Bronchial epithelial cell (primary cell): ENCODE measurements at places on chromosomes 13 and 19.

GRCh38 chr19:28640506-28640905 is 572.4 kb downstream of the UQCRFS1 start:
- DNase-seq, result no peak

DNA sequence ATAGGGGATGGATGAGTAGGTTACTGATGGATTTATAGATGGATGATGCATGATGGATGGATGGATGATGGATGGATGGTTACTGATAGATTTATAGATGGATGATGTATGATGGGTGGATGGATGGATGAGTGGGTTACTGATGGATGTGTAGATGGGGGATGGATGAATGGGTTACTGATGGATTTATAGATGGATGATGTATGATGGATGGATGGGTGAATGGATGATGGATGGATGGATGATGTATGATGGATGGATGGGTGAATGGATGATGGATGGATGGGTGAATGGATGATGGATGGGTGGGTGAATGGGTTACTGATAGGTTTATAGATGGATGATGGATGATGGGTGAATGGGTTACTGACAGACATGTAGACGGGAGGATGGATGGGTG is 6.3 kb upstream of the C2CD4C start:
- DNase-seq, result no peak

GRCh38 chr13:78183732-78184131 is 265.1 kb upstream of the EDNRB start:
- DNase-seq, result no peak

DNA sequence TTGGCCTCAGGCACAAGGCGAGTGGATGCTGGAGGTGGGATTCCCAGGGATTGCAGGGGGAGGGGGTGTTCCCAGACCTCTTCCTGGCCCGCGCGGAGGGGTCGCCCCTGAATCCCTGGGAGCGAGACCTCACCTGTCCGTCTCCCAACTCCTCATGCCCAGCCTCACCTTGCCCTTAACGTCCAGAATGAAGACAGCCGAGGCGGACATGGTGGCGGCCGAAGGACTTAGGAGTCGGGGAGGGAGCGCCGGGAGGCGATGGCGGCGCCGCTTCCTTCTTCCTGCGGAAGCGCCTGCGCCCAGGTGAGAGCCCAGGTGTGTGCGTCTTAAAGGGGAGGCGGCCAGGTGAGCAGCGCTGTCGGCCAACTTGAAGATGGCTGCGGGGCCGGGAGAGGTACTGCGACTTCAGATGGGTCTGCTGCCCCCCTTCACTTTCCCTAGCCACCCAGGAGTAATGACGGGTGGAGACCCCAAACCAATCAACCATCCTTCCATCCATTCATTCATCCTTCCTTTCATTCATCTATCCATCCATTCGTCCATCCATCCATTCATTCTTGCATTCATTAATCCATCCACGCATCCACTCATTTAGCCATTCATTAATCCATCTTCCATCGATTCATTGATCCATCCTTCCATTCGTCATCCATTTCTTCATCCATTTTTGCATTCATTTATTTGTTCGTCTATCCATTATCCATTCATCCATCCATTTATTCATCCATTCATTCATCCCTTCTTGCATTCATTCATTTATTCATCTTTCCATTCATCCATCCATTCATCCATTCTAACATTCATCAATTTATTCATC is at the start of gene AP1M2:
AP1M2 (minus strand) TSS at position 291 of the 817 bp plus-strand sequence; CDS start at position 210, 81 bp downstream.
- DNase-seq, result peak; percentile 60

DNA sequence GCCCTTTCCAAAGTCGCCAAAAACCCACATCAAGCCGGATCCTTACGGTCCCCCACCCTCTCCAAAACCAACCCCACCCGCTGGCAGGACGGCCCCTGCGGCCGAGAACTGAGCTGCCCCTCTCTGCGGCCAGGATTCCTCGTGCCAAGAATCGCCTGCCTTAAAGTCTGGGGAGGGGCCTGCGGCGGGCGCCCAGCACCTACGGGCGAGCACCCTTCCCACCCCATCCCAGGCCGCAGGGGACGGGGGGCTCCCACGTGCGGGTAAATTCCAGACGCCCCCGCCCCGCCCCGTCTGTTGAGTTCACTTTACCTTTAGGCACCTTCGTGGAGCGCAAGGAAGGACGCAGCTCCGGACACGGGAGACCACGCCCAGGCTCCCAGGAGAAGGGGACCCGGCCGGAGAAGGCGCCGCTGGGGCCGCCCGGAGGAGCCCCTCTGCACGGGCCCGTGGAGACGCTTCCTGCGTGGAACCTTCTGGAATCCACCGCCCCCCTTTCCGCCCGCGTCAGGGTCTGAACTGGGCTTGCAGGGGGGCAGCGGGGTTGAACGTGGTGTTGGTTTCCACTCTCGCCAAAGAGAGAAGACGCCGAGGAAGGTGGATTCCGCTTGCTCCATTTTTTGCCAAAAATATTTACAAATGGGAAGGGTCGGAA is 22.8 kb downstream of the ONECUT3 start:
- DNase-seq, result no peak

- DNase-seq, result no peak
Measured at GRCh38 chr13:37195621-37196020, 90.2 kb upstream of the CSNK1A1L start.

DNA sequence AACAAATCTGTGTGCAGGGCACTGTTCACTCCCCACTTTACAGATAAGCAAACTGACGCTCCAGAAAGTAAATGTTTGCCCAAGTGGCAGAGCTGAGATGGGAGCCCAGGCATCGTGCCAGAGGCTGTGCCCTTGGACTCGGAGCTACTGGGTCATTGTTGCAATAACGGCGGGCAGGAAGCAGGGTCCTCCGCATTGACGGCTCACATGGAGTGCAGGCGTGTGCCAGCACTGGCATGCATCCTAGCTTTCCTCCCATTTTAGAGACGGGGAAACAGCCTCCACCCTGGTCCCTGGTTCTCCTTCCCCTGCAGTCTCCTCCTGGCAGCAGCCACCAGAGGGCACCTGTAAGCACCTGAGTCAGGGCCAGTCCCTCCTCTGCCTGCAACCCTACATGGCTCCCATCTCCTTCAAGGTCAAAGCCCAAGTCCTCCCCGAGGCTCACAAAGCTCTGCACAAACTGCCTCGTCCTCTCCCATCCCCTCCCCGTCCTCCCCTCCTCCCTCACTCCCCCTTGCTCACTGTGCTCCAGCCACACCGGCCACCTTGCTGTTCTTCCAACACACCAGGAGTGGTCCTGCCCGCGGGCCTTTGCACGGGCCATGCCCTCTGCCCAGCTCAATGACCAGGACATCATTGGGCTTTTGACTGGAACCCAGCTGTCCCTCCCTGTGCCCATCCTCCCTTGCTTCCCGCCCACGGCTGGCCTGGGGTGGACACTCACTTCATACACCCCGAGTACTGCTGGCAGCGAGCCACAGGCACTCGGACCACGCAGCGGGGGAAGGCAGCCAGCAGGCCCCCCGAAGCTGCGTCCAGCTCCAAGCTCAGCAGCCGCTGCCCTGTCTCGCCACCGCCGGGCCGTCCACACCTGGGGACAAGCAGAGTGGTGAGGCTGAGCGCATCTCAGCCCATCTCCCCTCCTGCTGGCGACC is 7.7 kb upstream of the LRG1 start:
- DNase-seq, result no peak

DNA sequence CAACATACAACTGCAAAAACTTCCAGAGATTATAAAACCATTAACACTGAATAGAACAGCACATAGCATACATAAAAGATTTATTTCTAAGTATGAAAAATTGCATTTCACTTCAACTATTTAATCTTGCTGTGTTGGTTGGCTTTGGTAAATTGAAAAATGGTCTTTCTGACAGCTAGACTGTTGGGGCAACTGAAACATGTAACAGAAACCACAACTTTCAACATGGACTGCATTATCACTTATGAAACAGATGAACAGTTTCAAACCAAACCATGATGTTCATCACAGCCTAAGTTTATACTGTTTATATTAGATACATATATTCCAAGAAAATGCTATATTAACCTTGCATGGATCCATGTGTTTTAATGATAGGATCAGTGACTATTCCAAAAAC is 324.1 kb upstream of the PCDH9 start:
- DNase-seq, result no peak
